Thymus (tissue), 14 donors: ENCODE measurements at places on chromosomes 11 and 22.

DNA sequence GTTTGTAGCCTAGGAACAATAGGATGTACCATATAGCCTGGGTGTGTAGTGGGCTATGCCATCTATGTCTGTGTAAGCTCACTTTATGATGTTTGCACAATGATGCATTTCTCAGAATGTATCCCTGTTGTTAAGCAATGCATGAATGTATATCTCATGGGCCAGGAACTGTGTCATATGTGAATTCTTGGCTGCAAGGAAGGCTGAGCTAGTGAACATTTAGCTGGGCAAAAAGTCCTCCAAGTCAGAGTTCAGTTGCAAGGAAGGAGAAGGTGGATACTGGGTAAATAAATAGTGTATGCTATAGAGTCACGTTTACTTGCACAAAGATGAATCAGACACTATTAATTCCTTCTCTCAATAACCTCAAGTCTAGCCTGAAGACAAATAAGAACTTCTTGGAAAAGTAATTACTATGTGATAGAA is 136.1 kb downstream of the EHF start:
- H3K4me1 ChIP-seq, result no peaks in the 10 kb centered on the region
- no peak for DNase-seq
- H3K27me3 ChIP-seq, result no peaks in the 10 kb centered on the region
- no peak overlapping the region for H3K4me3 ChIP-seq
- H3K36me3 ChIP-seq, result no peaks in the 10 kb centered on the region
- no peak overlapping the region for H3K27ac ChIP-seq

GRCh38 chr11:10488121-10488933 is 33.3 kb downstream of the AMPD3 start:
- H3K27me3 ChIP-seq, result no peaks in the 10 kb centered on the region
- DNase-seq, result peak; percentile 8
- no peak overlapping the region for H3K4me3 ChIP-seq
- H3K27ac ChIP-seq, result no peak overlapping the region

DNA sequence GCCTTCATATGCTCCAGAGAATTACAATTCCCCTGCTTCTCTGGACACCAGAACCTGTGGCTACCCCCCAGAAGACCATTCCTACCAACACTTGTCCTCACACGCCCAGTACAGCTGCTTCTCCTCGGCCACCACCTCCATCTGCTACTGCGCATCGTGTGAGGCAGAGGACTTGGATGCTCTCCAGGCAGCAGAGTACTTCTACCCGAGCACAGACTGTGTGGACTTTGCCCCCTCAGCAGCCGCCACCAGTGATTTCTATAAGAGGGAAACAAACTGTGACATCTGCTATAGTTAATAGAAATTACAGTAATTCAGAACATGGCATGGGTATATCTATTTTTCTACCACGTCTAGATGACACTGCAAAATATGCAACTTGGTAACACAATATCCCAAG is 9.8 kb downstream of the POU2AF3 start:
- H3K4me1 ChIP-seq, result no peaks in the 10 kb centered on the region
- no peak for DNase-seq
- H3K36me3 ChIP-seq, result no peaks in the 10 kb centered on the region
- no peak overlapping the region for H3K4me3 ChIP-seq
- no peak overlapping the region for H3K27ac ChIP-seq
- H3K27me3 ChIP-seq, result no peaks in the 10 kb centered on the region

DNA sequence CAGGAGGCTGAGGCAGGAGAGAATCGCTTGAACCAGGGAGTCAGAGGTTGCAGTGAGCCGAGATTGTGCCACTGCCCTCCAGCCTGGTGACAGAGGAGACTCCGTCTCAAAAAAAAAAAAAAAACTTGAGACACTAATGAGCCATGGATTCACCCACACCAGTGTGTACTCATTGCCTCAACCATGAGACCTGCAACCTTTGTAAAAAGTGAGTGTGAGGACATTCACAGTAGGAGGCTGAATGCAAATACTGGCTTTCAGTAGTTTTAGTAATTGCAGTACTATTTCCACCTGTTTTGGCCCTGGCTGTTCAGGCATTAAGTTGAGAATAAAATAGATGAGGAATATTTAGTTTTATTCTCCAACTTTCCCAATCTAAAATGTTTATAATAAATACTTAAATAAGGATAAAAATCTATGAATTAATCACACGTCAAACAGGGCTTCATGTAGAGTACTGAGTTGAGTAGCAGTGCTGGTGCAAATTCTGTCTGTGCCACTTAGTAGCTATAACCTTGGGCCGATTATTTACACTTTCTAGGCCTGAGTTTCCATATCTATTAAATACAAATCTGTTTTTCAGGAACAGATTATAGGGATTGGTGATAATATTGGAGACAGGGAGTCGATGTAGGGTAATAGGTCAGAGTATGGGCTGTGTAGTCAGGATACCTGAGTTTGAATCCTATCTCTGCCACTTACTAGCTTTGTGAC is 72.8 kb downstream of the PPP2R1B start:
- H3K4me1 ChIP-seq, result no peaks in the 10 kb centered on the region
- no peak overlapping the region for H3K27ac ChIP-seq
- H3K4me3 ChIP-seq, result no peak overlapping the region
- peaks cover 3% of the 10 kb centered on the region for H3K36me3 ChIP-seq
- H3K27me3 ChIP-seq, result no peaks in the 10 kb centered on the region
